ENCODE measurements at places on chromosomes 3 and 15.

DNA sequence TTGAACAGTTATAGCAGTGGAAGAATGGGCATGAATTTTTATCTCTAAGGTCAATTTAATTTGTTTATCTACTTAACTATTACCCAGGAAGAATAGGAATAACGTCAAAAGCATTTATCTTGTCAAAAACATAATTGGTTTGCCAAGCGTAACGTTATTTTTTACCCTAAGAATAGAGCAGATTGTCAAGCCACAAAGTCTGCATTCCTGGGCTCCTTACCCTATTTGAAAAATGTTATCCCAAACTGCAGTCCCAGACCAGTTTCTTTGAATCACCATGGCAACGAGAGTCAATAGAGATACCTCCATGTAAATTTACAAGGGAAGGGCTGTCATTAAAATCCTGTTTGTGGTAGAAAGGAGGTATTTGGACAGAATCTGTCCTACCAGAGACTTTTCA is 61.1 kb downstream of the CPNE4 start:
- DNase-seq = no peak

DNA sequence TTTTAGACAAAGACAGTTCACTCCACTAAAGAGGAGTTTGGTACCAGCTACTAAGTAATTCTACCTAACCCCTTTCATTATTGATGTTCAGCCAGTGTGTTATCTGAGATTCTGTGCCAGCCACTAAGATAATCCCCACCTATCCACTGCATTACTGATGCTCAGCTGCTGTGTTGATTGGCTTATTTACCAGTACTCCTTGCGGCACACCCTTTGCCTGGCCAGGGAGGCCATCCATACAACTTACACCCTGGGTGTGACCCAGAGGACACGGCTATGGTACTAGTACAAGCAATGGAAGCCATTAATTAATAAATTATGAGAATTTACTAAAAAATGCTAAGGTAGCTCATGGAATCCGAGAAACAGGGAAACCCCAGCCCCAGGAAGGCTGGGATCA is 290.7 kb upstream of the CTNNB1 start:
- no peak for DNase-seq

- no peak for DNase-seq
Measured at GRCh38 chr3:98788651-98789050, 25.5 kb downstream of the ST3GAL6 start.

- no peak for DNase-seq
Measured at GRCh38 chr15:98217356-98217755, 256.9 kb downstream of the ARRDC4 start.

DNA sequence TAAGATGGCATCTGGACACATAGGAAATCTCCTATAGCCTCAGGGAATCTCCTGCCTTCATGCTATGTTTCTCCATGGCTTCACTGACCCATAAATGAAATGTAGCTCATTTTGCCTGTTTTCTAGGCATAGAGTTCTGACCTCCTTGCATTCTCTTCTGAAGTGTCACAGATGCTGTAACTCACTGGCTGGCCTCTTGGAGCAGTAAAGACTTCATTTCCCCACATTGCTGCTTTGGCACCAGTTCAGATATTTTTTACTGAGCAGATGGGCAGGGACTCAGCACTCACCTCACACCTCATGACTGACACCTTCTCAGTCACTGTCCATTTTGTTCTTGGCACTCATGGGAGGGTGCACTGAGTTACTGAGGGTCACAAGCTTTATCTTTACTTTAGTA is 286.7 kb upstream of the TGFBR2 start:
- peak; percentile 31 for DNase-seq

GRCh38 chr3:129612534-129613366 is 6.3 kb upstream of the PLXND1 start:
- DNase-seq = peak; percentile 27

GRCh38 chr15:58308742-58309355 is 122.9 kb upstream of the LIPC start:
- no peak for DNase-seq

GRCh38 chr3:139534455-139534812 is 5.1 kb downstream of the RBP1 start:
- peak; percentile 29 for DNase-seq

DNA sequence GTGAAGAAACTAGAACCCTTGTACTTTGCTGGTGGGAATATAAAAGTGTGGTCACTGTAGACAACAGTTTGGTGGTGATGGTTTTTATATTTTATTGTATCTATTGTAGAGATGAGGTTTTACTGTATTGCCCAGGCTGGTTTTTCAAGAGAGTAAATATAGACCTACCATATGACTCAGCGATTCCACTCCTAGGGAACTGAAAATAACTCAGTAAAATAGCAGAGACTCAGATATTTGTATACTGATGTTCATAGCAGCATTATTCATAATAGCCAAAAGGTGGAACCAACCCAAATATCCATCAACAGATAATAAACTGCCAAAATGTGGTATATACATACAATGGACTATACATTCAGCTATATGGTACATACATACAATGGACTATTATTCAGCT is 68.8 kb upstream of the IL12A start:
- DNase-seq = peak; percentile 14

- DNase-seq = peak; percentile 23
Measured at GRCh38 chr3:66303491-66303901, 82.7 kb downstream of the SLC25A26 start.

GRCh38 chr3:134885877-134886621 is 91.0 kb downstream of the EPHB1 start:
- DNase-seq = peak; percentile 76

DNA sequence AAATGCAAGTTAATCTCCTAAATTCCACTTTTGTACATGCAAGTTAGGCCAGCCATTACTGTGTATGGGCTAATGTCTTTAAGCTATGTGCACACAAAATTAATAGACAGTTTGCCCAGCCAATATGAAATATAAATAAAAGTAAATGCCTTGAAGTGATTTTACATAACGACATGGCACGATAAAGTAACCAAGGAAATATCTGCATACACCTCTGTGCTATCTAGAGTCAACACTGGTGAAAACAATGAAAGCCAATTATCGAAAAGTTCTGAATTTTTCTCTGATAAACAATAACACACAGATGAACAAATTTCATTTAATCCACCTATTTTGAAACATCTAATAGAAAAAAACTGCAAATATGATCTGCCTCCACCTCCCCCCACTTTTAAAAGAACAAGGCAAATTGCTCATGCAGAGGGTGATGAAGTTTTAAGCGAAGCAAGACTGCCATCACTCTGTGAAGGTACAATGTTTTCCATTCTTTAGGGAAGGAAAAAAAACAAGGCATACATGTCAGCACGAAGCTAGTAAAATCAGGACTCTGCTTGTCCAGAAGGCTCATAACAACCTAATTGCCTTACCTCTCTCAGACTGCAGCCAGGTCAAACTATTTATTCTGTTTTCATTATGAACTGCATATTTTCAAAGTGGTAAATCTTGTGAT is 317.7 kb downstream of the MECOM start:
- no peak for DNase-seq

- DNase-seq = no peak
Measured at GRCh38 chr3:150931745-150932144, 26.5 kb upstream of the MINDY4B start.

DNA sequence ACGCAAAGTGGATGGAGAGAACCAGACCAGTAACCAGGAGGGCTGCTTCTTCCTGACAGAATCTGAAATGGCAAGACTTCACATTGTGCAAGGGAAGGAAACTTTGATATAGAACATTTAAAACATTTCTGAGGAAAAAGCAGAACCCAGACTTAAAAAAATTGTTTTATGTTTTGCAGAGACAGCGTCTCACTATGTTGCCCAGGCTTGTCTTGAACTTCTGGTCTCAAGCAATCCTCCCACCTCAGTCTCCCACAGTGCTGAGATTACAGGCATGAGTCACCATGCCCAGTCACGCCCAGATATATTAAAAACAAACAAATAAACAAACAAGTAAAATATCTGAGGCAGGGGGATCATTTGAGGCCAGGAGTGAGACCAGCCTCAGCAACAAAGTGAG is 46.2 kb downstream of the CRTAP start:
- no peak for DNase-seq

- no peak for DNase-seq
Measured at GRCh38 chr3:175672119-175672689, 813.1 kb downstream of the NAALADL2 start.

DNA sequence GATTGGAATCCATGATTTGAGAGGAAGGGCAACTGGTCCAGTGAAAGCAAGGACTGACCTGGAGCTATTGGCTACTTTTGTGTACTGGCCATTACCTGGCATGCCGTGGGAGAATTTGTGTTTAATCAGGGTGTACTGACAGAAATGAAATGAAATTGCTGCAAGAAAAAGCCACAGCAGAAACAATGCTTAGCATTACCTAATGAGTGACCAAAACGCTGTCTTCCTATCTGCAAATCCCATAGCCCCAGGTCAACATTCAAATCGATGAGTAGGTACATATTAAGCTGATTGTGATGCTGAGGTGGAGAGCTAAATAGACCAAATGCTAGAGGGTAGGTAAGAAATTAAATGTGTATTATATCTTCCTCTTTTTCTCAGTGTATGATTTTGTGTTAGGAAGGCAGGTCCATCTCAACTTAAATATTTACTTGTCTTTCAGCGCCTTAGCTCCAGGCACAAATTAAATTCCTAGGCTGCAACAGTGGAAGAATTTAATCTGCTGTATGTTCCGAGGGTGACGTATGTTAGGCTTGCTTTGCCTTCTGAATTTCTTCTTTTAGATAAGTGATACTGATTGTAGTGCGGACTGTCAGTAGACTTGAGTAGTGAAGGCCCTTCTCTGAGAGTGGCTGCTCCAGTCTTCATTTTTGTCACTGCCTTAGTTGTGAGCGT is 331.1 kb downstream of the SV2B start:
- no peak for DNase-seq

GRCh38 chr15:38868326-38869114 is 303.9 kb upstream of the RASGRP1 start:
- peak; percentile 88 for DNase-seq

DNA sequence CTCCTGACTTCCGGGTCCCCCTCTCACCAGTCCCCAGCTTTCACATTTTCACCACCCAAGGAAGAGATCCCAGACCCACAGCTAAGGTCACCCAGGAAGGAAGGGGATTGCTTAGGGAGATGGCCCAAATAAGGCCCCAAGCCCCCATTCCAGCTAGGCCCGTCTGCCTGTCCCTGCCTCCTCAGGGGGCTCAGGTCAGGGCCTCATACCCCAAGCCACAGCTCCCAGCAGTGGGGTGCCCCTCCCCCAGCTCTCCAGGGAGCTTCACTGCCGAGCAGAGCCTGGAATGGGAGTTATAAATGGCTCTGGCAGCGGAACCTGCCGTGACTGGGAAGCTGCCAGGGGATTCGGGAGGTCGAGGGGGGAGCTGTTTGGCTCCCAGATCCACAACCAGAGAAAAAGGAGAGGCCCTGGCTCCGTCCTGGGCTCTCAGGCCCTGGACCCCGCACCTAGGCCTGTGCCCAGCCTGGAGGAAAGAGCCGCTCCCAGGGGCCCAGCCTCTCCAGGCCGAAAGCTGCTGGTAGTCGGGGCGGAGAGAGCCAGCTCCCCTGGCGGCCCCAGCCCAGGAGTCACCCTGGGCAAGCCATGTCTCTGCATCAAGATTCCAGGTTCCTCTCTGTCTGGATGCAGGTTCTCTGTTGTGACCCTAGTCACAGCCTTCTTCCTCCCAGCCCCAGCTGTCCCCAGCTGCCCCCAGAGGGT is 550 bp downstream of the CCDC9B start:
- peak; percentile 22 for DNase-seq

GRCh38 chr15:71089801-71090200 is 25.5 kb upstream of the THSD4 start:
- no peak for DNase-seq

- peak; percentile 67 for DNase-seq
Measured at GRCh38 chr15:85443593-85444087, 63.2 kb downstream of the AKAP13 start.

DNA sequence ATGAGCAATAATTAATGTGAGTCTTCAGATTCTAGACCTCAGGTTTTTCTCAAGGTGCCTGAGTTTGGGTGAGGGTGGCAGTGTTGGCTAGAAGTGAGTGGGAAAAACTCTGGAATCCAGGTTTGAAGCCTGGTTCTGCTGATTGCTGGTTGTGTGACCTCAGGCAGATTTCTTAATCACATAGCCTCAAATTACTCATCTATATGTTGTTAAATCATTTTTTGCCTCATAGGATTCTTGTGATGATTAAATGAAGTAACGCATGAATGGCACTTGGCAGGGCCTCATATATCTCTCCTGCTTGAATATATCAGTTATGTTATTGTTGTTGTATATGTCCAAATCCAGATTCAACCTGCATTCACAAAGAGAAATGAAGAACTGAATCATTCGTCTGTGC is 60.5 kb downstream of the NR2F2 start:
- DNase-seq = no peak

GRCh38 chr3:186742618-186743380 is 25.6 kb downstream of the KNG1 start:
- no peak for DNase-seq

- DNase-seq = no peak
Measured at GRCh38 chr3:119912220-119912619, 130.3 kb downstream of the NR1I2 start.

GRCh38 chr3:71693641-71694040 is 31.6 kb downstream of the EIF4E3 start:
- no peak for DNase-seq

DNA sequence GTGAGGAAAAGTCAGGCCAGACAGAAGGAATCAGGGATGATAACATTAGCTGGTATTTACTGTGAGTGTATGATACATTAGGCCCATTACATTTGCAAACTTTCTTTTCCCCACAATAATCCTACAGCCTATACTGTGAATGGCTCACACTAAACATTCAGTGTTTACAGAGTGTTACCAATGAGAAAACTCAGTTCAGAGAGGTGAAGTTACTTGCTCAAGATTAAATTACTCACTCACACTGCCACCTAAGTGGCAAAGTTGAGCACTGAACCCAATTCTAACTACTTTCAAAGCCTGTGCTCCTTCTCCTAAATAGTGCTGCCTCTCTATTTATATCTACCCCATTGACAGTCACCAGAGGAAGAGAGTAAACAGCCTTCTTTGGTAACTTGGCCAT is 8.5 kb downstream of the XPC start:
- DNase-seq = no peak

GRCh38 chr3:151976211-151977050 is 103.0 kb downstream of the SUCNR1 start:
- peak; percentile 93 for DNase-seq

GRCh38 chr3:62361261-62361660 is 12.1 kb downstream of the FEZF2 start:
- no peak for DNase-seq

GRCh38 chr15:74988007-74988800 is 7.2 kb upstream of the SCAMP5 start:
- DNase-seq = peak; percentile 25

GRCh38 chr3:182309120-182309519 is 484.2 kb upstream of the ATP11B start:
- DNase-seq = no peak

All from RCC 7860 (cell line).